ENCODE measurements at places on chromosomes 5 and 9. TPM values are rescaled to one million over a fixed set of nuclear protein-coding genes. Genes with fewer than 3 reads are reported as not detected.

The CA9 gene
- total RNA-seq = 1.3 TPM

The PCDH12 gene
- not detected for total RNA-seq

The CCL27 gene
- total RNA-seq = not detected

The CDO1 gene
- 0.74 TPM for total RNA-seq

The GLDC gene
- not detected for total RNA-seq

The NTNG2 gene
- total RNA-seq = 0.95 TPM

The CCIN gene
- 0.17 TPM for total RNA-seq

The PLEKHG4B gene
- total RNA-seq = 7.3 TPM

DNA sequence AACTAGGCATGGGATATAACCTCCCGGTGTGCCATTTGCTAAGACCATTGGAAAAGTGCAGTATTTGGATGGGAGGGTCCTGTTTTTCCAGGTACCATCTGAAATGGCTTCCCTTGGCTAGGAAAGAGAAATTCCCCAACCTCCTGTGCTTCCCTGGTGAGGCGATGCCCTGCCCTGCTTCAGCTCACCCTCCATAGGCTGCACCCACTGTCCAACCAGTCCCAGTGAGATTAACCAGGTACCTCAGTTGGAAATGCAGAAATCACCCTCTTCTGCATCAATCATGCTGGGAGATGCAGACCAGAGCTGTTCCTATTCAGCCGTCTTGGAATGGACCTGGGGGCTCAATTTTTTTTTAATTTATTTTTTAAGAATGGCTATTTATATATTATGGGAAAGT is 254.8 kb downstream of the SGCD start:
- DNase-seq = no peak

DNA sequence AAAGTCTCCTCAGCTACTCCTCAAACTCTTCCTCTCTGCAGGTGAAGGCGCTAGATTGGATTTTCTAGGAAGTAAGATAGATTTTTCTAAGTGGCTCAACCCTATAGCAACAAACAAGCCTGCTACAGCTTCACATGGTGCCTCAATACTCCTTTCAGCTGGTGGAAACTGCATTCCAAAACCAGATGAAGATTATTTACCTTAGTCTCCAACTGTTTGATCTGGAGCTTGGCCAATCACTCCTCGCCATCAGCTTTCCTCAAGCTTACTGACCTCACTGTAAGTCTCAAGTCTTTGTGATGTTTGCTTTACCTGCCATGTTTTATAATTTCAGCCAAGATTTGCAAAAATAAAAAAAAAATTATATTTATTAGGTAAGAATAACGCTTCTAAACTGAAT is 622.4 kb downstream of the CHSY3 start:
- no peak for DNase-seq

DNA sequence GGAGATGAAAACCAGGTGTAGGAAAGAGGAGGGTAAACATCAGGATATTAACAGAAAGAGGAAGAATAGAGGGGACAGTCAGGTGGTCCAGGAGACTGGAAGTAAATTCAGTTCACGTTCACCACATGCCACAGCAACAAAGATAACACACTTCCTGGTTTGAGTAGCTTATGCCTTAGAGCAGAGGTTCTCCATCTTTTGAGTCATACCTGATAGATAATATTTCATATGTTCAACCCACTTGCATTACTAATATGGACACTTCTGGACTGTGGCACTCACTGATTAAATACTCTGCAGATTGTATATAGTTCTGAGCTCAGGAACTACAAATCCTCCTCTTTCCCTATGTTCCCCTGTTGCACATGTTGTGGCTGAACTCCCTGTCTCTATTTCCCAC is 179.9 kb upstream of the NR3C1 start:
- no peak for DNase-seq

DNA sequence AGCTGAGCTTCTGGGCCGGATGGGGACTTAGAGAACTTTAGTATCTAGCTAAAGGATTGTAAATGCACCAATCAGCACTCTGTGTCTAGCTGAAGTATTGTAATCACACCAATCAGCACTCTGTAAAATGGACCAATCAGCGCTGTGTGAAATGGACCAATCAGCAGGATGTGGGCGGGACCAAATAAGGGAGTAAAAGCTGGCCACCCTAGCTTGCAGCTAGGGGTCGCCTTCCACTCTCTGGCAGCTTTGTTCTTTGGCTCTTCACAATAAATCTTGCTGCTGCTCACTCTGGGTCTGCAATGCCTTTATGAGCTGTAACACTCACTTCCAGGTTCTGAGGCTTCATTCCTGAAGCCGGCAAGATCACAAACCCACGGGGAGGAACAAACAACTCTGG is 354.0 kb downstream of the PRR16 start:
- DNase-seq = peak; percentile 21

GRCh38 chr5:150692276-150692675 is 8.6 kb downstream of the RBM22 start:
- DNase-seq = no peak

GRCh38 chr5:113039229-113039933 is 62.8 kb downstream of the DCP2 start:
- DNase-seq = no peak
